ENCODE measurements at places on chromosomes 4 and X. TPM values are rescaled to one million over a fixed set of nuclear protein-coding genes. Genes with fewer than 3 reads are reported as not detected.

- no peaks in the 10 kb centered on the region for H3K36me3 ChIP-seq
- H3K4me1 ChIP-seq = no peaks in the 10 kb centered on the region
- H3K27me3 ChIP-seq = no peaks in the 10 kb centered on the region
- no peak for DNase-seq
These were observed 73.3 kb upstream of the LRPAP1 start for GRCh38 chr4:3605491-3605890.

Gene MSANTD1
- 1.8 TPM for total RNA-seq

- H3K36me3 ChIP-seq = no peaks in the 10 kb centered on the region
- H3K27me3 ChIP-seq = peaks cover 12% of the 10 kb centered on the region
- H3K4me3 ChIP-seq = no peak overlapping the region
- DNase-seq = no peak
These were observed 15.5 kb upstream of the HSD17B10 start for GRCh38 chrX:53449632-53450031.

Gene NLGN3
- 1.6 TPM for total RNA-seq

Gene PLP1
- total RNA-seq = not detected

- no peak overlapping the region for H3K4me3 ChIP-seq
- DNase-seq = no peak
- H3K4me1 ChIP-seq = peaks cover 4% of the 10 kb centered on the region
- no peak overlapping the region for H3K27ac ChIP-seq
These were observed 11.8 kb upstream of the ELF2 start for GRCh38 chr4:139188648-139189416.

GRCh38 chr4:175421506-175421905, 390.6 kb downstream of the GPM6A start:
- no peak overlapping the region for H3K27ac ChIP-seq
- no peaks in the 10 kb centered on the region for H3K4me1 ChIP-seq
- no peak for DNase-seq

GRCh38 chrX:123878252-123878721, 18.4 kb downstream of the XIAP start:
- no peaks in the 10 kb centered on the region for H3K36me3 ChIP-seq
- no peaks in the 10 kb centered on the region for H3K27me3 ChIP-seq
- peaks cover 19% of the 10 kb centered on the region for H3K4me1 ChIP-seq
- peak overlapping the region; percentile 74 for H3K27ac ChIP-seq

GRCh38 chr4:114472269-114473032, 126.2 kb upstream of the UGT8 start:
- no peaks in the 10 kb centered on the region for H3K36me3 ChIP-seq
- no peak for DNase-seq
- H3K4me1 ChIP-seq = no peaks in the 10 kb centered on the region
- no peak overlapping the region for H3K27ac ChIP-seq
- no peaks in the 10 kb centered on the region for H3K27me3 ChIP-seq

Gene FAM9B
- total RNA-seq = not detected

DNA sequence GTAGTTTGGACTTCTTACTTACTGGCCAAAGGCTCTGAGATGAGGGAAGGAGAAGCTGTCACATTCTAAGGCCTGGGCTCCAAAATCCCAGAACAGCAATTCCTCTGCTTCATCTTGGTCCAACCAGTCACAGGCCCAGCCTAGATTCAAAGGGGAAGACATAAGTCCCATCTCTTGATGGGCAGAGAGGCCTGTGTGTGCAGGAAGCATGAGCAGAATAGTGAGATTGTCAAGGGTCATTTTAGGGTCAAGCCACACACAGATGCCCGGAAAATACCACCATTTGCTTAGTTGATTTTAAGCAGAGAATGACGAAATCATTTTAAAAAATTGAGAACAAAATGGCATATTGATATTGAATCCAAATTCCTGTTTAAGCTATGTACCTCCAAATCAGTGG, 580.9 kb upstream of the ZFP42 start:
- H3K27me3 ChIP-seq = no peaks in the 10 kb centered on the region
- no peak overlapping the region for H3K4me3 ChIP-seq
- no peaks in the 10 kb centered on the region for H3K4me1 ChIP-seq
- H3K27ac ChIP-seq = no peak overlapping the region
- DNase-seq = no peak
- peaks cover 5% of the 10 kb centered on the region for H3K36me3 ChIP-seq

GRCh38 chr4:30769093-30769492, 48.9 kb downstream of the PCDH7 start:
- H3K27me3 ChIP-seq = no peaks in the 10 kb centered on the region
- no peak overlapping the region for H3K4me3 ChIP-seq
- no peak overlapping the region for H3K27ac ChIP-seq
- no peaks in the 10 kb centered on the region for H3K36me3 ChIP-seq
- no peaks in the 10 kb centered on the region for H3K4me1 ChIP-seq

GRCh38 chr4:179530958-179531357, 2088.7 kb upstream of the AGA start:
- no peak for DNase-seq
- peaks cover 4% of the 10 kb centered on the region for H3K36me3 ChIP-seq
- H3K27me3 ChIP-seq = no peaks in the 10 kb centered on the region
- H3K4me3 ChIP-seq = no peak overlapping the region
- H3K4me1 ChIP-seq = no peaks in the 10 kb centered on the region

All from natural killer cell treated with Interleukin-12 subunit alpha and Interleukin-12 subunit beta and Interleukin-15 and Interleukin-18, amount 100 ng/mL, for 72 hours (primary cell).